ENCODE measurements at places on chromosomes 11 and 22.

- no peak for DNase-seq
These were observed 43.9 kb upstream of the SWAP70 start for GRCh38 chr11:9619971-9620370.

- no peak for DNase-seq
These were observed 38.8 kb upstream of the PHF21A start for GRCh38 chr11:46160100-46160499.

DNA sequence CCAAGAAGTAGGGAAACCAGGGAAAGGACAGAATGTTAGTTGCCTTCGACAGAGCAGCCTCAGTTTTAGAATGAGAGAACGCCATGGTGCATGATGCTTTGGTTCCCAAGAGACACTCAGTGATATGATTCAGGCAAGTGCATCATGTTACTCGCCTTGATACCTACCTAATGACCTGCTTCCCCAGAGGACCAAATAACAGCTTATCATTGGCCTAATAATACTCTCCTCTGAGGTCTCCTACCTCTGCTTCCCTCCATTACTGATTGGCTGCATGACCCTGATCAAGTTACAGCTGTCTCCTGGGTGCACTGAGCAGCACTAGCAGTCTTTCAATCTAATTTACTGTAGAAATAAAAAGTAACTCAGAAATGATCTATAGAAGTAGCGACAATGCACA is 979.7 kb upstream of the FAT3 start:
- no peak for DNase-seq

DNA sequence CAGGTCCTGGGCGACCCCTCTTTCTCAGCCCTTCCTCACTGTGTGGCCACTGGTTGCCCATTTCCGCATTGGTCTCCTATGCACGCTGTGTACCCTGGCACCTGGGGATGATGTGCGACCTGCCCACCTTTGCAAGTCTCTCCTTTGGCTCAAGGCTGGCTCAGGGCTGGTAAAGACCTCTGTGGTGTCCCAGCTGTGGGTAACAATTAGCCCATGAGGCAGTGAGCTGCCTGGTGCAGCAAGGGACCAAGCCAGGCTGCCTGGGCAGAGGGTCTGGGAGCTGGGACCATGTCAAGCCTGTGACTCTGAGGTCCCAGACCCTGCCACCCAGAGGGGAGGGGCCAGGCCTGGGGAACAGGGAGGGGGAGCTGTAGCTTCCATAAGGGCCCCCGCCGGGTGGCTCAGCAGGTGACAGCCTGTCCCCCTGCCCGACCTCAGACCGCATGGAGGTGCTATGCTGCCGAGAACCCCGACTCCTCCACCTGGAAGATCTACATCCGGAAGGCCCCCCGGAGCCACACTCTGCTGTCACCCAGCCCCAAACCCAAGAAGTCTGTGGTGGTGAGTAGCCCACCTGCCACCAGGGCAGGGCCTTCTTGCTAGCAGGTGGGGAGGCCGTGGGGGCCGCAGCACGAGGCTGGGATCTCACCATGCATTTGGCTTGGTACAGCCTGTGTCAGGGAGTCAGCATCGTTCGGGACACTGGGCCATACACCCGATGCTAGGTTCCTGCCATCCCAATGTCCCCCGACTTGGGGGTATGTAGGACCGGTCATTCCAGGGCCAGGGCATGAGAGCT is 112.5 kb downstream of the KCNQ1OT1 start:
- no peak for DNase-seq

DNA sequence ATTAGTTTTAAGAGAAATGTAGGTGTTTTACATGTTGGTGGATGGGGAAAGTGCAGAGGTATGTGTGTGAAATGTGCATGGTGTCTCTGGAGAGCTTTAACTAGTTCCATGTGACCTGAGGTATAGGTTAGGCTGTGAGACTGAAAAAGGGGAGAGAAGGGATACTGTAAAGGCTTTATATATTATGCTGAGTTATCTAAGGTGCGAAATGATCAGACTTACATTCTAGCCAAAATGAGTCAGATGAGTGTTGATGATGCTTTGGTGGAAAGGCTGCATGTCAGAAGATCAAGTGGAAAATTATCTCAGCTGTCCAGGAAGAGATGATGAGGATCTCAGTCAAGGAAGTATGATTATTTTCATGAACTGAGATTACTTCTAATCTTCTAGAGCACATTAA is 15.8 kb downstream of the ACAT1 start:
- no peak for DNase-seq

GRCh38 chr11:76805206-76805913 is 22.2 kb downstream of the TSKU start:
- DNase-seq = no peak

DNA sequence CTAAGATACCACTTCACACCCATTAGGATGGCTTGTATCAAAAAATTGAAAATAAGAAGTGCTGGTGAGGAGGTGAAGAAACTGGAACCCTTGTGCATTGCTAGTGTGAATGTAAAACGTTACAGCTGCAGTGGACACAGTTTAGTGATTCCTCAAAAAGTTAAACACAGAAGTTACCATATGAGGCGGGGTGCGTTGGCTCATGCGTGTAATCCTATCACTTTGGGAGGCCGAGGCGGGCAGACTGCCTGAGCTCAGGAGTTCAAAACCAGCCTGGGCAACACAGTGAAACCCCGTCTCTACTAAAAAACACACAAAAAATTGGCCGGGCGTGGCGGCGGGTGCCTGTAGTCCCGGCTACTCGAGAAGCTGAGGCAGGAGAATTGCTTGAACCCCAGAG is 43.5 kb downstream of the SGSM3 start:
- DNase-seq = no peak

DNA sequence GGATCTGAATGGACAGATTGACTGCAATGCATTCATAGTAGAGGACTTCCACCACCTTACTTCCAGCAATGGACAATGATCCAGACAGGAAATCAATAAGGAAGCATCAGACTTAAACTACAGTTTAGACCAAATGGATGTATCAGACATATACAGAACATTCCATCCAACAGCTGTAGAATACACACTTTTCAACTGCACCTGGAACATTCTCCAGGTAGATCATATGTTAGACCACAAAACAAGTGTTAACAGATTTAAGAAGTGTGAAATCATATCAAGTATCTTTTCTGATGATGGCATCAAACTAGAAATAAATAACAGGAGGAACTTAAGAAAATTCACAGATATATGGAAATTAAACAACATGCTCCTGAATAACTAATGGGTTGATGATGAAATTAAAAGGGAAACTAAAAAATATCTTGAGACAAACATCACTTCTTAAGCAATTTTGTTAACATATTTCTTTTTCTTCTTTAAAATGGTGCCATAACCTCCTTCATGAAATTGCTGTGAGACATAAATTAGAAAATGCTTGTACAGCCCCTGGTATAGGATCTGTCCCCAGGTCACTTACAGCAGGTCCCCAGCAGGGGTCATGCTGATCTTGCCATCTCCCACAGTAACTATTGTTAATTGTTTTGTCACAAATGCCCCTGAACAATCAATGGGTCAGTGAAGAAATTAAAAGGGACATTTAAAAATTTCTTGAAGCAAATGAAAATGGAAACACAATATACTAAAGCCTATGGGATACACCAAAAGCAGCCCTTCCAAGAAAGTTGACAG is 100.0 kb upstream of the OR4B1 start:
- DNase-seq = no peak

DNA sequence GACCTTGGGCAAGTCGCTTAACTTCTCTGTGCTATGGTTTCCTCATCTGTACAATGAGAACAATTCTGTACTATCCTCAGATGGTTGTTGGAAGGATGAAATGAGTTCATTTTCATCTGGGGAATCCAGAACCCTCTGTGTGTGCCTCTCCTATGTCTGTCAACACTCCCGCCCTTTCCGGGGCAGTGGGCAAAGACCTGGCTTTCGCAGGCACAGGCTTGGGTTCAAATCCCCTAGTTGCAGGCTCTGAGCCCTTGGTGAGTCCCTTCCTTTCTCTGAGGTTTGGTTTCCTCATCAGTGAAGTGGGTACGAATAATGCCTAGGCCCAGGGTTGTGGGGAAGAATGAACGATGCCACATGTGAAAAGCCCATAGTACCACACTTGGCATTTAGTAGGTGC is 6.0 kb downstream of the PNPLA5 start:
- DNase-seq = no peak

- no peak for DNase-seq
These were observed 34.0 kb upstream of the TRPC6 start for GRCh38 chr11:101617735-101618332.

DNA sequence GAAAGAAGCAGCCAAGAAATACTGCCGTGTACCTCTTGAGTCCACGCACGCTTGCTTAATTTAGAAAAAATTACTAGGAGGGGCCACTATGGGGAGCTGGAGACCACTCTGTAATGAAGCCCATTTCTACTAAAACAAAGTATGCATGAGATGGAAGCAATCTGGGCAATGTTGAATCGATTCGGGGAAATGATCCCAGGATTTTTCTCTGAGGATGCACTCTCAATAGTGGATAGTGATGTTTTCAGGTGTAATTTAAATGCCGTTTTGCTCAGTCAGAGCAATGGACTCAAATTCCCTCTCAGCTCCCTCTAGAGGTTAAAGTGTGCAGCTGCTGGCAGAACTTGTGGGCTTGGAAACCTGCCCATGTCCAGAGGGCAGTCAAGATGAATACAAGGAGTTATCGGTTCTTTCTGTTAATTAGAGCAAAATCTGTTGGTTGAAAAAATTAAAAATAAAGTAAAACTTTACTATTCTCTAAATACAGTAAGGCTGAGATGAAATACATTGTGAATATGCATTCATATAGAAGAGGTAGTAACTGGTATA is 64.1 kb downstream of the ME3 start:
- peak; percentile 41 for DNase-seq

DNA sequence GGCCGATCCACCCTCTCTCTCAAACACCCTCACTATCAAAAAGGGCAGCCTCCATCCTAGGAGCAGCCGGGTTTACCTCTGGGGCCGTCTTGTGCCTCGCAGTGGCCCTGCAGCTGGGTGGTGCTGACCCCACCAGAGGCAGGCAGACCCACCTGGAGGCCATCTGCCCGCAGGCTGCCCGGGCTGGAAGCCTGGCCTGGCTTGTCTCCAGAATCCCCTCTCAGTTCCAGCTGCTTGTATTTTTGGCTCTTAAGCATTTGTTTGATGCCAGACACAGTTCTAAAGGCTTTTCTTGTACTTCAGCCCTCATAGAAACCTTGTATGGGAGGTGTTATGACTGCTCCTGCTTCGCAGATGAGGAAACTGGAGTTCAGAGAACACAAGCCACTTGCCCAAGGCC is 4.2 kb upstream of the NFAM1 start:
- no peak for DNase-seq

DNA sequence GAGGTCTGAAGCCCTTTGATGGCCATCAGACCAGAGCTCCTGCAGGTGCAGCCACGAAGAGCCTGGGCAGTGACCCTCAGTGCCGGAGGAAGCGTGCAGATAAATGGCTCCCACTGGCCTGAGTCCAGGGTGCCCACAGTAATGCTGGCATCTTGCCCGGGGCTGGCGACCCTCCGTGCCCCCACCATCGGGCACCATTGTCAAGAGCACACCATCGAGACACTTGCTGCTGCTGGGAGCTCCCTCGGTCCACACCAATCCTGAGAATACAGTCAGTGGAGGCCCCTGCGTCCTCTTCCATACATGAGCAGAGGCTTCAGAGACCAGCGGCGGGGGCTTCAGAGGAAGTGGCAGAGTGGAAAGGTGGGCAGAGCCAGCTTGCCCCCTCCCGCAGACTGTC is 1448.3 kb downstream of the BRD1 start:
- DNase-seq = no peak

- DNase-seq = no peak
These were observed 289.9 kb downstream of the TENM4 start for GRCh38 chr11:79150966-79151365.

DNA sequence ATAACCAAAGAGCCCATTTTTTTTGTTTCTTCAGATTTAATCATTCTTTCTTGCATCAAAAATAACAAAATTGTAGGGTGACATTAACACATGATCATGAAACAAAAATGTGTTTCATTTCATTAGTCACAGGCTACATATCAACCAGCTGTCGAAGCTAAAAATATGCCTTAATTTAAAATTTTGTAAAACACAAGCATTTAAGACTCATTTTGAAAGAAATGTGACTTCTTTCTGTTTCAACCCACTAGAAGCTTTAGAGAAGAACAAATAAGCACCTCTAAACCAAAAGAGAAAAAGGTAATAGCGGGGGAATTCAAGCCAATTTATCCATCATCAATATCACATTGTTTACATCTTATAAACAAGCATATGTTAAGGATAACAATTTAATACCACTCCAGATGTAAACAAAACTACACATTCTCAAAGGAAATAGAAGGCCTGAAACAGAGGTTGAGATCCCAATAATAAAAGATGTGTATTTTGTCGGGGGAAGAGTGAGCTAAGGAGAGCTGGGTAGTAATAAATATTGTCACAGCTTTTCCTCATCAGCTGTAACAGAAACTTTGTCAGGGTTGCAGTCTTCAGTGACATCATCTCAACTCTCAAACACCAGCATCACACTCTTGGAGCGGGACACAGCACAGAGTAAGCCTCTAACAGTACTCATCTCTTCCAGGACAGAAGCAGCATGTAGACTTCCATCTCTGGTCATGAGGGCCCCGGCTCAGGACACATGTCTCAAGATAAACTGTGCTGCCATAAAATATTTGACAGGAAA is 42.0 kb downstream of the ALG9 start:
- DNase-seq = no peak

- DNase-seq = no peak
These were observed 40.3 kb downstream of the TTC28 start for GRCh38 chr22:28639321-28639720.

GRCh38 chr22:40030758-40031095 is 36.0 kb downstream of the FAM83F start:
- no peak for DNase-seq

- DNase-seq = no peak
These were observed 1.7 kb upstream of the THRSP start for GRCh38 chr11:78061921-78062311.

- DNase-seq = no peak
These were observed 209.1 kb downstream of the KIRREL3 start for GRCh38 chr11:126791446-126791845.

DNA sequence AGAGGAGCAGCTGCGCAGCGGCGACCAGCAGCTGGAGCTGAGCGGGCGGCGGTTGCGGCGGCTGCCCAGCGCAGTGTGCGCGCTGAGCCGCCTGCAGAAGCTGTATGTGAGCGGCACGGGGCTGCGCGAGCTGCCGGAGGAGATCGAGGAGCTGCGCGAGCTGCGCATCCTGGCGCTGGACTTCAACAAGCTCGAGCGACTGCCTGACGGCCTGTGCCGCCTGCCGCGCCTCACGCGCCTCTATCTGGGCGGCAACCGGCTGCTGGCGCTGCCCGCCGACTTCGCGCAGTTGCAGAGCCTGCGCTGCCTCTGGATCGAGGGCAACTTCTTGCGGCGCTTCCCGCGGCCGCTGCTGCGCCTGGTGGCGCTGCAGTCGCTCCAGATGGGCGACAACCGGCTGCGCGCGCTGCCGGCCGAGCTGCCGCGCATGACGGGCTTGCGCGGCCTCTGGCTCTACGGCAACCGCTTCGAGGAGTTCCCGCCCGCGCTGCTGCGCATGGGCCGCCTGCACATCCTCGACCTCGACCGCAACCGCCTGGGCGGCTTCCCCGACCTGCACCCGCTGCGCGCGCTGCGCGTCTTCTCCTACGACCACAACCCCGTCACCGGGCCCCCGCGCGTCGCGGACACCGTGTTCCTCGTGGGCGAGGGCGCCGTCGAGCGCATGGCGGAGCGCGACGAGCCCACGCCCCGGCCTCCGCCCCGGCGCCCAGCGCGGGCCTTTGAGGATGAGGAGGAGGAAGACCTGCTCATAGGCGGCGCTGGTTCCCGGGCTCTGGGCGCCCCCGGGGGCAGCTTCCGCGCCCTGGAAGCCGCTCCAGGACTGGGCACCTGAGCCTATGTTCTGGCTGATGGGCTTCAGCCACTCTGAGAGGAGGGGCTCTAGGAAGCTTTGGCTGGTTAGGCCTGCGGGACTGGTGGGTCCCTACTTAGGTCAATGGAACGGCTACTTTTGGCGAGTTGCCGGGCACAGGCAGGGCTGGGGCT is 787 bp downstream of the LRRC10B start:
- peak; percentile 74 for DNase-seq

All from NCI-H2081 (cell line).